ENCODE measurements at places on chromosomes 11 and 22.

- no peak for DNase-seq
Measured at GRCh38 chr11:7525424-7525823, 11.6 kb downstream of the PPFIBP2 start.

- DNase-seq: no peak
Measured at GRCh38 chr11:12005476-12005875, 3.0 kb downstream of the DKK3 start.

- DNase-seq: no peak
Measured at GRCh38 chr11:75402002-75402773, 2.9 kb downstream of the RPS3 start.

DNA sequence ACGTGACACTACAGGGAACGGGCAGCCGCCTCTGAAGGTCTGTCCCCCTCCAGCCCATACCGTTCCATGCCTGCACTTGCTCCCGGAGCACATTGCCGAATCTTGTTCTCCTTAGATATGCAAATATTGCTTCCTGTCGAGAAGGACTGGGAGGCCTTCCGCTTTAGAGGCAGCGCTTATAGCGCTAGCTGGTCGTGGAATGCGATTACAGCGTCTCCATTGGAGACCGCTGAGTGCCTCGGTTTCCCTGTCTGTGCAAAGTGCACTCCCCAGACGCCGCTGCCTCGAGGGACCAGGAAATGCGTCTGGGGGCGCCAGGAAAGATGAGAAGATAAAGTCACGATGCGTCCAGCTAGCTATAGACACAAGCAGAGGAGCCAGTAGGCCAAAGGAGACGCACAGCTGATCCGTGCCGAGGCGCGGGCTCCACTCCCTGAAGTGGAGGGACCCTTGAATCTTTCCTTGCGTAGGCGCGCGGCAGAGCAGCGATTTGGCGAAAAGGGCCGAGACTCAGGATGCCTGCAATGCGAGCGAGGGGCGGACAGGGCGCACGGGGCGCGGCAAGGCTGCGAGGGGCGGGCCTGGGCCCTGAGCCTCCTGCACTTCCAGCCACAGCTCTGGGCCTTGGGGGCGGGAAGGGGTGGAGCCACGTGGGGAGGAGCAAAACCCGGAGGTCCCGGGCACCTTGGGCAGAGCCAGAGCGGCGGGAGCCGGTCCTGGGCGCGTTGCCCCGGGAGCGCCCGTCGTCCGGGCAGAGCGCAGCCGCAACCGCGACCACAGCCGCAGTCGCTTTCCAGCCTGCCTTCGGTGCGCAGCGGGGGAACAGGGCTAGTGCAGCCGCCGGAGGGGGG is at the start of gene RASSF10:
RASSF10 (plus strand) TSS at position 692 of the 851 bp plus-strand sequence. CDS start 261 bp downstream, outside the sequence.
- peak; percentile 95 for DNase-seq

DNA sequence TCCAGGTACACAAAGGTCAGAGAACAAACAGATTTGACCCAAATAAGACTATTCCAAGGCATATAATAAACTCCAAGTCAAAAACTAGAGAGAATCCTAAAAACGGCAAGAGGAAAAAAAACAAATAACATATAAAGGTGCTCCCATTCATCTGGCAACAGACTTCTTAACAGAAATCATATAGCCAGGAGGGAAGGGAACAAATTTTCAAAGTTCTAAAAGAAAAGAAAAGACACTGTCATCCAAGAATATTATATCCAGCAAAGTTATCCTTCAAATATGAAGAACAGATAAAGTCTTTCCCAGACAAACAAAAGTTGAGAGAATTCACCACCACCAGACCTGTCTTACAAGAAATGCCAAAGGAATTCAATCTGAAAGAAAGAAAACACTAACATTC is 11.1 kb downstream of the EFCAB6 start:
- DNase-seq: no peak

GRCh38 chr11:26851291-26851690 is 129.4 kb upstream of the SLC5A12 start:
- no peak for DNase-seq

- DNase-seq: peak; percentile 39
Measured at GRCh38 chr11:76704171-76704948, 33.8 kb upstream of the LRRC32 start.

GRCh38 chr11:117591316-117592039 is 205.5 kb downstream of the DSCAML1 start:
- no peak for DNase-seq

DNA sequence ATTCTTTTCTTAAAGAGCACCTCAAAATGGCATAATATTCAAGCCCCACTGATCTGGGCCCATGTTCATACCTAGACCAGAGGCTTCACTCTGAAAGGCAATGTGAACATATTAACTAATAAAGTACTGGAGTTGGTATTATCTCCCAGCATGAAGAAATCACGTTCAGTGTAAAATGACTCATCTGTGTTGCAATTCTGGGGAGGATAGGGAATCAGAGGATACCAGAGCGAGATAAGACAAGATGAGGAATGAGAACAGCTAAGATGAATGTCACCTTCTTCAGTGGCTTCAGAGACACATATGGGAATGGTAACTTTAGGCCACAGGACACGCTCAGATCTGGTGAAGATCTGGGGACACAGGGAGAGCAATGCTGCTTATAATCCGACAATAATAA is 121.1 kb downstream of the NTM start:
- no peak for DNase-seq

- no peak for DNase-seq
Measured at GRCh38 chr22:20305894-20306645, 13.8 kb downstream of the DGCR6L start.

DNA sequence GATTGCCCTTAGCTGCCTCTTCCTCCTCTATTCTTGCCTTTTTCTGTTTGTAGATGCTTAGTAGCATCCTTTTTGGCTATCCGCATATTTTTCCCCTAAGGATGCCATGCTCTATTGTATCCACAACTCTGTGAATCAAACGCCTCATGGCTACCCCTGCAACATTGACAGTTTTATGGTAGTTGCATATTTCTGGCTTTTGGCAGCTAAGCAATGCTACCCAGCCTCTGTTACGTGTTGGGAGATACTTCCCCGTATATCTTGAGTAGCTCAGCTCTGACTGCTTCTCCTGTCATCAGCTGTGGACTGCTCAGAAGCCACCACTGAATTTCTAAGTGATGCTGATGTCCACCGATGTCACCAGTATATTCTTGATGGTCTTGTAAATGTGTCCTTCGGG is 15.1 kb upstream of the SLC3A2 start:
- no peak for DNase-seq

GRCh38 chr11:84381666-84382065 is 1095.5 kb upstream of the CCDC90B start:
- peak; percentile 31 for DNase-seq

GRCh38 chr22:47055921-47056320 is 293.5 kb downstream of the TBC1D22A start:
- no peak for DNase-seq

GRCh38 chr22:36037102-36037758 is 8.6 kb upstream of the RBFOX2 start:
- DNase-seq: no peak

DNA sequence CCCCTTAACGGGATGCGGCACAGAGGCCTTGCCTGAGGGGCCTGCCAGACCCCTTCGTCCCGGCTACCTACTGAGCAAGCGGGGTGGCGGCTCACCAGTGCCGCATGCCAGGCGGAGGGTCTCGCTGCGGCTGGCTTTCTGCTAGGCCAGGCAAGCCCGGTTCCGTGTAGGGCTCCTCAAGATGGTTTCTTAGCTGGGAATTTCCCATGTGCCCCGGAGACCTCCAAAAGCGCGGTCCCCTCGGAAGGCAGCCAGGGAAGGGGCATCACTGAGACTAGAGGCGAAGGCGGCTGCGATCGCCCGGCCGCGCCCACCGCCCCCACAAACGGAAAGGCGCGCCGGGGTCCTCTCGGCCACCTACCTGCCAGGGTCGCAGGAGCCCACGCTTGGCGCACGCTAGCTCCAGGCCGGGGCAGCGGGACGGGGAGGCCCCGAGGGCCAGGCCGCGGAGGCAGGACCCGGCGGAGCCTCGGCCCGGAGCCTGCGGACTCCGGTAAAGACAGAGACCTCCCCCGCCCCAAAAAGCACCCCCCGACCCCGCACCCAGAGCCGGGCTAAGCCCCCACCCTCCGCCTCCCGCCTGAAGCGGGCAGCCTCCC is 23.8 kb downstream of the MICAL3 start:
- DNase-seq: peak; percentile 47

GRCh38 chr11:68014157-68014946 is 4.2 kb downstream of the ALDH3B1 start:
- no peak for DNase-seq

DNA sequence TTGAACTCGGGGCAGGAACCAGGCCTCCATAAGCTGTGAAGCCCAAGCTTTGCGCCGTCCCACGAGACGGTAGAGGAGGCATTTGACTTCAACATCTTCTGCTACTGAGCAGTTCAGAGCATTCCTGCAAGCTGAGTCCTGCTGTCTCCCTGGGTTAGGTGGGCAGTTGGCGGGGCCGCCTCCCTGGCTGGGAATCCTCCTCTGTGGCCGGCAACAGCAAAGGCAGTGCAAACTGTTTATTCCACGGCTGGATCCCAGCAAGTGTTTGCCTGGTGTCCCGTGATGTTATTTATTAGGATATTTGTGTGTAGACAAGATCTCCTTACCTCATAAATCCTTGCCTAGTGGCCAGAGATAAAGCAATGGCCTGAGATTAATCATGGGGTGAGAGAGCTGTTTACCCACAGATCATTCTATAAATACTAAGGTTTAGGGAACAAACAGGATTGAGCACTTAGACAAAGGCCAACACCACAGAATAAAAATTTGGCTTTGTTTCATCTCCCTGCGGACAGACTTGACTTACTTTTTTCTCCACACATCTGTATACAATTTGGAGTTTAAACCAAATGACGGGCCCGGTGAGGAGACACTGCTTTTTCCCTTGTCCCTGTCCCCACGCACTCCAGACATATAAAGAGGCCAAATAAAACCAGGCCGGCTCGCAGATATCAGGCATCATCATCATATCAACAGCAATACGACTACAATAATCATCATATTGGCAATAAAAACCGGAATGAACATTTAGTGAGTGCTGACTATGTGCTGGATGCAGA is 63.4 kb downstream of the NAT10 start:
- no peak for DNase-seq

DNA sequence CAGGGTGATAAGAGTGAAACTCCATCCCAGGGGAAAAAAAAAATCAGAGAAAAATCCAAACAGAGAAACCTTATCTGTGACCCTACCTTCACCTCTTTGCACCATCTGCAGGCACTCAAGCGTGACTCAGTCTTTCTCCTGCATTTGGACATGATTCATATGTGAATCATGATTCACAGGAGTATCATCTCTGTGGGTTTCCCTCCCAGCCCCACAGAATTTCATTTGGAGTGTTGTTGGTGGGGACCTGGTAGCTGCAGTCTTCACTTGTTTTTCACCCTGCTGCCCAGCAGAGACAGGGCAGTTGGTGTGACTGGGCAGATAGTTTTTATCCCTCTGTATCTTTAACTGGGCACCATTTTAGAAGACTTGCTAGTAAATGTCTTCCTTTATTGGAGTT is 75.7 kb downstream of the DEPDC5 start:
- no peak for DNase-seq

GRCh38 chr11:134780486-134781147 is 368.6 kb upstream of the B3GAT1 start:
- DNase-seq: no peak
